ENCODE measurements at places on chromosomes 1 and 21.

- no peak for DNase-seq
Measured at GRCh38 chr1:23597635-23598388, 38.5 kb upstream of the ID3 start.

- DNase-seq = no peak
Measured at GRCh38 chr21:45442276-45442675, 37.3 kb downstream of the COL18A1 start.

DNA sequence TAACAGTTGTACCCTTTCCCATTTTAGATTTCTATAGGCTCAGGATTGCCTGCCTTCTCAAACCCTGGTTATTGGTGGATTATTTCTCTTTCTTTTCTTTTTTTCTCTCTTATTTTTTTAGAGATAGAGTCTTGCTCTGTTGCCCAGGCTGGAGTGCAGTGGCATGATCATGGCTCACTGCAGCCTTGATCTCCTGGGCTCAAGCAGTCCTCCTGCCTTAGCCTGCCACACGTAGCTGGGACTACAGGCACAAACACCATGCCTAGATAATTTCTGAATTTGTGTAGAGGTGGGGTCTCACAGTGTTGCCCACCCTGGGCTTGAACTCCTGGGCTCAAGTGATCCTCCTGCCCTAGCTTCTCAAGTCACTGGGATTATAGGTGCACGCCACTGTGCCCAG, 58.8 kb downstream of the UCK2 start:
- DNase-seq = no peak

DNA sequence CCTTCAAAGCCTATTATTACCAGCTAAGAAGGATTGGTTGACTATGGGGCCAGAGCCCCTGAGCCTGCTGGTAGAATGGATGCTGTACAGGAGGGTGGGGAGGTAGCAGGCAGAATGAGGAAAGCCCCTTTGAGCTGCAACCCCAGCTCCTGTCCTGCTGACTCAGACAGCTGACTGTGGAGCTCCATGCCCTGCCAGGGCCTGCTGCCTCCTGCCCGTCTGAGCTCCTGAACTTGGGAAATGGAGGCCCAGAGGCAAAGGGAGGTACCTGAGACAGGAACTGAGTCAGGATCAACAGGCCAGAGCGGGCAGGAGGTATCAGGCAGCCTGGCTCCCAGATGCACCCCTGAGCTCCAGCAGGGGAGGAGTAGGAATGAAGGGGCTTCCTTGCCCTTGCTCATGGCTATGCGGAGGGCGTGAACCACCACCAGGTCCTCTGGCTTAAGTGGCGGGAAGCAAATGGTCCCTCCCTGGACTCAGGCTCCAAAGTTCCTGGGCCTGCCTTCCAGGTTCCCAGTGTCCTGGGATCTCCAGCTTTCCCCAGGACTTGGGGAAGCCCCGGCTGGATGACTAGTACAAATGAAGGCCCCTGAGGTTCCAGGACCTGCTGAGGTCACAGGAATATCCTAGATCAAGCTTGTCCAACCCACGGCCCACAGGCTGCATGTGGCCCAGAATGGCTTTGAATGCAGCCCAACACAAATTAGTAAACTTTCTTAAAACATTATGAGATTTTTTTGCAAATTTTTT, 3.9 kb upstream of the SFN start:
- no peak for DNase-seq

- no peak for DNase-seq
Measured at GRCh38 chr21:15706696-15707095, 23.1 kb upstream of the USP25 start.

DNA sequence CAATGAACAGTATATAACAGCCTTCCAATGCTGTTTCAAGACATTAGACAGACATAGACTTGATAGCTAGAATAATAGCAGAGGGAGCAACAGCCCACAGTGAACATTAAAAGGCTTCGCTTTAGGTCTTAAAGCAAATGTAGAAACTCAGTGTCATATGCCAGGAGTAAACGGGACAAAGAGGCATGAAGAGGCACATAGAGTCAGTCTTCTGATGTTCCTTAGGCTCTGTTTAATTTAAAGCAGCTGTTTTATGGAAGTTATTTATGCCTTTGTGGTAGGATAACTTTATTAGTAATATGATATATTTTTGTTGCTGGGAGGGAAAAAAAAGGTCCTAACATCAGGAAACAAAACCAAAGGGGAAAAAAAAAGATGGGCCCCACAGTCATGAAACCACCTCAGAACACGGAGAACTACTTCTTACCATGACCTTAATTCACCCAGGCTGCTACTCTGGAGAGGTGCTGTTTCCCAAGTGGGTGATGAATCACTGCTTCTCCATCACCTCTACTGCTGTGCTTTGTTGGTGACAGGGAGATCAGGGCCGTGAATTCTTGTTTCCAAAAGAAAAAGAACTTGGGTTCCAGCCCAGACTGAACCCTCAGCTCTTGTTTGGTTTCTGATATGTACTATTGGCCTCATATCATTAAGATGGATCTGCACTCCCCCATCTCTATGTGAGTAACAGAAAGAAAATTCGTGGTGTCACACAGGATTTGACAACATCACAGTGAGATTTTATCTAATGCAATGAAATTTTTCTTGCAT, 616.9 kb downstream of the KIF26B start:
- no peak for DNase-seq

All from stimulated activated CD4-positive, alpha-beta T cell treated with anti-CD3 and anti-CD28 coated beads, Interleukin-12 subunit alpha, Interleukin-12 subunit beta, amount 100 ng/mL, for 24 hours (primary cell).